ENCODE measurements at places on chromosomes 11 and 22.

DNA sequence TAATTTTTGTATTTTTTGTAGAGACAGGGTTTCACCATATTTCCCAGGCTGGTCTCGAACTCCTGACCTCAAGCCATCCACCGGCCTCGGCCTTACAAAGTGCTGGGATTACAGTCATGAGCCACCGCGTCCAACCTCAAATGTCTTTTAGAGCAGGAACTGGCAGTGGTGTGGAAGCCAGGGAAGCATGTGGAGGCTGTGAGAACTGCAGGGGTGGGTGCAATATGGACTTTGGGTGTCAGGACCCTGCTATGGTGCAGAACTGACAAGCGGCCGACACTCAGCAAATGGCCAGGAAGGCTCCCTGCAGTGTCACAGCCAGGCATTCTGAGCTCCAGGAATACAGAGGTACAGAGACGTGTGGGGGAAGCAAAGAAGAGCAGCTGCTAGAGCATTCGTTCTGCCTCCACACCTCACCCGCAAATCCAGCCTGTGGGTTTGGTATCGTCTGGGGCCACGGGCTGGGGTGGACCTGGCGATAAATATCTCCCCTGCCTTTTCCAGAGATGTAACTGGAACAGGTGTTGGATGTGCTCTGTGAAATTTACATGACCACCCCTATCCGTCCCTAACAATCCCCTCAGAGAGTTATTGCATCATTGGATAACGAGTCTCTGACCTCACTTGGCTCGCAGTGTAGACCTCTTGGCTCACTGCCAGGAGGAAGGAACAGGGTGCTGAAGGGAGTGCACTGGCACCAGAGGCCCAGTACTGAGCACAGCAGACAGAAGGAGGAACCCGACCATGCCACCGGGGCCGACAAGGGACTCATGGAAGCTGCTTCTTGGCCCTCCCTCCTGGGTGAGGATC lies 624.7 kb upstream of the B3GAT1 start:
- DNase-seq = no peak

DNA sequence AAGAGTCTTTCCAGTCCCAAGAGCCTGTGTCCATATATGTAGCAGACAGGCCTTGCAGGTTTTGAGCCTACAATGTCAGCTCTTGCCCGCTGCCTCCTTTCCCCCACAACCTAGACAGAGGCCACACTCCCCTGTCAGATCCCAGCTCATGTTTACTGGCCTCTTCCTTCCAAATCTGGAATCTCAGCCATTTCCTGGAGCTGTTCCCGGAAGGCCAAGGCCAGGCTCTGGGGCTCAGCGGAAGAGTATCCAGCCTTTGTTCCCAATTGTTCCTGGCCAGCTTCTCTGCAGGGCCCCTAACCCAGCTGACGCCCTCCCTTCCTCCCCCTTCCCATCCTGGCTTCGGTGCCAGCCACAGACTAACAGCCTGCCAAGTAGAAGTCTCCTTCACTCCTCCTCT lies 1.0 kb upstream of the ROBO4 start:
- no peak for DNase-seq

DNA sequence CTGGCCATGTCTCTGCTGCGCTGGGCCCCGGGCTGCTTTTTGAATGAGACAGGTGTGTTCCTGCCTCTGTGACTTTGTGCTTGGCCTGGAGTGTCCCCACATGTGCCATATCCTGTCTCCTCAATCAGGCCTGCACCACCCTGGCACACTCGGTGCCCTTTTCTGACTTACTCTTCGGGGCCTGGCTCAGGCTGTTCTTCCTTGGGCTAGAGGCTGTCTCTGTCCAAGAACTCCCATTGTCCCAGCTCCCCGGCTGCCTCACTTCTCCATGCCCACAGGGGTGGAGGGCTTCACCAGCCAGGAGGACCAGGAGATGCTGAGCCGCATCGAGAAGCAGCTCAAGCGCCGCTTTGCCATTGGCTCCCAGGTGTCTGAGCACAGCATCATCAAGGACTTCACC lies 23.0 kb downstream of the MCM5 start:
- DNase-seq = no peak

GRCh38 chr11:12172493-12173013 lies 62.2 kb downstream of the MICAL2 start:
- no peak for DNase-seq

GRCh38 chr22:30324014-30324730 lies 2.6 kb downstream of the TBC1D10A start:
- no peak for DNase-seq
